ENCODE measurements at places on chromosomes 12 and 14. TPM values are rescaled to one million over a fixed set of nuclear protein-coding genes. Genes with fewer than 3 reads are reported as not detected.

The PRH2 gene
- not detected for total RNA-seq

The CACNA1C gene
- 8.3 TPM for total RNA-seq

DNA sequence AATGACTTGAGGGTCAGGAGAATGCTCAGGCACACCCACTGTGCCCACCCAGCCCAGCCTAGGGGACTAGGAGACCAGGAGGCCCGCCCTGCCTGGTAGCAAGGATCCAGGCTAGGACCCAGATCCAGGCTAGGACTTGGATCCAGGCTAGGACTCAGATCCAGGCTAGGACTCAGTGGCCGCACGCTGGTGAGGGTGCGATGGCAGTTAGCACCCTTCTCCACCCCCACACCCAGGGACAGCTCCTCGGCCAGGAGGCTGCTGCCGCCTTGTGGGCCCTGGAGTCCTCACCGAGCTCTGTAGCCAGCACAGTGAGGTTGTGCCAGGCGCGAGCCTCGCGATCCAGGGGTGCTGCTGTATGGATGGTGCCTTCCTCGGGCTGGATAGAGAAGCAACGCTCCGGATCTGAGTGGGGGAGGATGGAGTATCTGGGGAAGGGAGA is 5.1 kb downstream of the CDH24 start:
- no peak for DNase-seq
- no peak overlapping the region for H3K27ac ChIP-seq
- peaks cover 18% of the 10 kb centered on the region for H3K4me1 ChIP-seq
- H3K36me3 ChIP-seq, result peaks cover 5% of the 10 kb centered on the region
- no peak overlapping the region for H3K4me3 ChIP-seq

DNA sequence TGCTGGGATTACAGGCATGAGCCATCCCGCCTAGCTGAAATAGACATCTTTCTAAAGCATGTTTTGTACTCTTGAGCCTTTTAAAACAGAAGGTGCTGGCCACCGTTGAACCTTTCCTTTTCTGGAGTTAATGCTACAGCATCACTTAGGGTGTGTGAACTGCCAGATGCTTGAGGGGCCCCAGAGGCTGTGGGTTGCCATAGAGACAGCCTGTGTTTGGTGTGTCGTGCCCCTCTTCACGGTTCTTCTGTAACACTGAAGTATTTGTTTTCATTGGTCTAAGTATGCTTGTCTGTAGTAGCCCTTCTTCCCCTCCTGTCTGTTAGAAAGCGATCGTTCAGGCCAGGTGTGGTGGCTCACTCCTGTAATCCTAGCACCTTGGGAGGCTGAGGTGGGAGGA is 30.8 kb downstream of the PLEKHG3 start:
- no peak overlapping the region for H3K4me3 ChIP-seq
- H3K27ac ChIP-seq, result no peak overlapping the region
- no peaks in the 10 kb centered on the region for H3K27me3 ChIP-seq
- no peaks in the 10 kb centered on the region for H3K36me3 ChIP-seq

The TTC5 gene
- total RNA-seq, result 23.8 TPM

DNA sequence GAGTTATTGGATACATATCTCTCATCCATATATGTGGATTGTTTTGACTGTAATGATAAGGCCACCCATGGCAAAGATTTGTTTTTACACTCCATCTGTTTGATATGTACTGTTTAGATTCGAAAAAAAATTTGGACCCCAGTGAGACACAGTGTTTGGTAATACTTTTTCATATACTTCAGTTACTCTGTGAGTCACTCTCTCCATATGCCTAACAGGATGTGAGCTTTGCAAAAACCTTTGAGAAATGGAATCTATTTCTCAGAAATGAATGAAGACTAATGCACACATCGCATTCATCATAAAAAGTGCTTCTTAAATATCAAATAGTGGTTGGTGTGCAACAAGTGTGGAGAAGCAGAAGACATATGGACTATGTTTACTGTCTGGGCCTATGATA is 781.5 kb downstream of the SLC6A15 start:
- H3K27me3 ChIP-seq, result no peaks in the 10 kb centered on the region
- DNase-seq, result peak; percentile 48

DNA sequence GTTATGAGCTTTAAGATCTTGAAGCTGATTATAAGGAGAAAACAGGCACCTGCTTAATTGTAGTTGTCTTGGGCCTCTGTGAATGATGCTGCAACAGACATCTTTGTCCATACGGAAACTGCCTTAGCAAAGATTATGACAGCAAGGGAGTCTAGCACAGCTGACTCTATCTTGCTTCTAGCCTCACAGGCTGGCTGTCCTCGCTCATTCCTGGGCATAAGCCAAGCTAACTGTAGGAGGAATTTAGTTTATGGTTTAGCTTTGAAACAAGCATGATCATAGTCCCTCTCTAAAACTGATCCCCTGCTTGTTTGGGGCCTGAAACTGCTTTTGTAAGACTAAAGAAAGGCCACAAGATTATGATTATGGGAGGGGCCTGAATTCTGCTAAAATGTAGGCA is 74.3 kb upstream of the C14orf132 start:
- H3K36me3 ChIP-seq, result no peaks in the 10 kb centered on the region
- H3K27ac ChIP-seq, result no peak overlapping the region
- H3K27me3 ChIP-seq, result peaks cover 1% of the 10 kb centered on the region
- H3K4me3 ChIP-seq, result no peak overlapping the region
- H3K4me1 ChIP-seq, result no peaks in the 10 kb centered on the region

GRCh38 chr14:81550001-81550637 is 16.5 kb upstream of the SEL1L start:
- H3K36me3 ChIP-seq, result no peaks in the 10 kb centered on the region
- no peak for DNase-seq
- no peaks in the 10 kb centered on the region for H3K4me1 ChIP-seq

The KRT74 gene
- not detected for total RNA-seq

GRCh38 chr12:86741531-86741930 is 485.3 kb upstream of the MGAT4C start:
- no peaks in the 10 kb centered on the region for H3K36me3 ChIP-seq
- H3K27ac ChIP-seq, result no peak overlapping the region
- no peaks in the 10 kb centered on the region for H3K4me1 ChIP-seq
- H3K27me3 ChIP-seq, result peaks cover 4% of the 10 kb centered on the region

DNA sequence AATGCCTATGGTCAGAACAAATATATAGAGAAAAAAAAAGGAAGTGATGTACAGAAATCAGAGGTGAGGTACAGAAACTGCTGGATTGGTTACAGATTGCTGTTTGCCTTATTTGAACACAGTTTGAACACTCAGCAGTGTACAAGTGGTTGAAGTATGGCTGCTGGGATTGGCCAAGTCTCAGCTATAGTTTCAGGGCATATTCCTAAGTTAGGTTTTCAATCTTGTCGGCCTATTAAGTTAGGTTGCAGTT is 146.4 kb downstream of the LLPH start:
- peaks cover 6% of the 10 kb centered on the region for H3K4me1 ChIP-seq
- H3K27ac ChIP-seq, result no peak overlapping the region
- no peak for DNase-seq
- H3K36me3 ChIP-seq, result peaks cover 6% of the 10 kb centered on the region
- no peak overlapping the region for H3K4me3 ChIP-seq

DNA sequence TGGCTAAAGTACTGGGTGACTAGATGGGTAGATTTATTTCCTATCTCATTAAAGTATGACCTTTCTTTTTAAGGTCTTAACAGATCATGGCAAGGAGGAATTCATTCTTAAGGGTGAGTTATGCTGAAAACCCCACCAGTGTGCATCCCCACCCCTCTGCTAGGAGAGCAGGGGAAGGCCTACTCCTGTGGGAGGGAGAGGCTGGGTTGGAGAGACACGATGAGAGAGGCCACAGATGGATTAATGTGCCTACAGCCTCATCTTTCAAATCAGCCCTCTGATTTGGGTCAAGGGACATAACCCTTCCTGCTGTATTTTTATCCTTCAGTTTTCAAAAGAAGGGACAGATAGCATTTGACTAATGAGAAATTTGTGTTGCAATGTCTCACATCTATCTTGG is 185.5 kb downstream of the SSPN start:
- H3K36me3 ChIP-seq, result peaks cover 5% of the 10 kb centered on the region
- no peak for DNase-seq
- no peaks in the 10 kb centered on the region for H3K4me1 ChIP-seq
- H3K4me3 ChIP-seq, result no peak overlapping the region
- H3K27ac ChIP-seq, result no peak overlapping the region
- H3K27me3 ChIP-seq, result peaks cover 2% of the 10 kb centered on the region

The INHBE gene
- 0.34 TPM for total RNA-seq

DNA sequence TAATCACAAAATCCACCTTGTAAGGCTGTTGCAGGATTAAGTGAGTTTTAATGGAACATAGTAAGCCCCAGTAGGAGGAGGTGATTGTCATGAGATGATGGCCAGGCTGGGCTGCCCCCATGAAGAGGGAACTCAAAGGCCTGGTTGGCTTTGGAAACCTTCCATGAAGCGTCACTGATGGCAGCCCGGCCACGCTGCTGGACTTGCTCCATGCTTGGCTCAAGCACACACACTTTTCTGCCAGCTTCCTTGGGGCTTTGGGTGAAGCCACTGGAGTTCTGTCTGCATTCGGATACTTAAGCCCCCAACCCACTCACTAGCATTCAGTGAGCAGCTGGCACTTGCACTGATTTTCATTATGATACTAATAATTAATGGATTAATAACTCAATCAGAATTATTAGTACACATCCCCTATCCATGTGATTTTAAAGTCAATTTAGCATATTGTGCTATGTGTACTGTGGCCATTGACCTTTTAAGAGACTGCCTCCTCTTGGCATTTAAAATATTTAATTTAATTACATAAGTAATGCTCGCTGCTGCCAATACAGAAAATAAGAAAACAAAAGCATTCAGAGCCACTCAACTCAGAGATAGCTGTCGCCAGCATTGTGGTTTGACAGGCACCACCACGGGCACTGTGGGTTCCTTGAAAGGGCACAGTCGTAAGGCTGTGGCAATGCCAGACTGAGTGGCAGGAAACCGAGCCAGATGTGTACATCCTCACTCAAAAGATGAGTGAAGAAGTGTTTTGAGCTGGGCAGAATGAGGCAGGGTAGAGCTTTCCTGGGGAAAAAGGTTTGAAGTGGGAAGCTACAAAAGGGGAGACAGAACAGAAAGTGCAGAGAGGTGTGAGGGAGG is 15.9 kb downstream of the KRT85 start:
- H3K4me3 ChIP-seq, result no peak overlapping the region
- H3K27ac ChIP-seq, result no peak overlapping the region
- H3K36me3 ChIP-seq, result no peaks in the 10 kb centered on the region
- H3K27me3 ChIP-seq, result peaks cover 22% of the 10 kb centered on the region
- DNase-seq, result no peak

The AICDA gene
- not detected for total RNA-seq

The RFX4 gene
- total RNA-seq, result not detected

DNA sequence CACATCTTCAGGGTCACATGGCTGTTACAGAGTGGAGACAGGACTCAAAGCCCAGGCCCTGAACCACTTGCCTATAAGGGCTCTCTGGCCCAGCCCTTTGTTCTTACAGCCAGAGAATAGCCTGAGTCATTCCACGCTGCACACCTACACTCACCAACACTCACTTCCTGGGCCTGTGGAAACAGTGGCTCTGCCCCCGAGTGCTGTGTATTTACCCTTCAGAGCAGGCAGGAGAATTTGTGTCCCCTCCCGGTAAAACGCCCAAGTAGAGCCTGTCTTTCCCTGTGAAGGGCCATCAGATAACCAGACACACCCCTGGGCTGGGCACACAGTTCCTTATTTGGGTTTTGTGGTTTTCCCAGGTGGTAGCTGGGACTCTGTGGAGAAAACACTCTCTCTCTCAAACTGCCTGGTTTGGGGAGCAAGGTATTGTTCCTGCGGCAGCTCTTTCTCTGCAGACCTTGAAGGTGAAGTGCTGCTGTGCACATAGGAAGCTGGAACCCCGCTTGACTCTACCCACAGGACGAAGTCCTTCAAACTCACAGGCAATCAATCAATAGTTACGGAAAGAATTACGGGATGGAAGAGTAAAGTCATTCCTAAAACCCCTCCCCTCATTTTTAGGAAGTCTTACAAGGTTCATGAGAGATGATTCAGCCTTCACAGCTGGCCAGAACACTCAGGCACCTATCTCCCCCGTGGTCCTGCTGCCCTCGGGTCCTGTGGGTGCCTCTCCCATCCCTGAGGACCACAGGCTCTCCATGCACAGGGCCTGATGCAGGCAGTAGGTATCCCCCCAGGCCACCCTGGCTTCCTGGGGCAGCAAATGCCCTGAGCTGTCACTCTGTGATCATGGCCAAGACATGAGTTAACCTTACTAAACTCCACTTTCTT is 20.3 kb downstream of the FIGNL2 start:
- no peaks in the 10 kb centered on the region for H3K36me3 ChIP-seq
- no peak overlapping the region for H3K27ac ChIP-seq
- peaks cover 17% of the 10 kb centered on the region for H3K27me3 ChIP-seq
- peak; percentile 20 for DNase-seq
- no peak overlapping the region for H3K4me3 ChIP-seq

The AMDHD1 gene
- not detected for total RNA-seq

DNA sequence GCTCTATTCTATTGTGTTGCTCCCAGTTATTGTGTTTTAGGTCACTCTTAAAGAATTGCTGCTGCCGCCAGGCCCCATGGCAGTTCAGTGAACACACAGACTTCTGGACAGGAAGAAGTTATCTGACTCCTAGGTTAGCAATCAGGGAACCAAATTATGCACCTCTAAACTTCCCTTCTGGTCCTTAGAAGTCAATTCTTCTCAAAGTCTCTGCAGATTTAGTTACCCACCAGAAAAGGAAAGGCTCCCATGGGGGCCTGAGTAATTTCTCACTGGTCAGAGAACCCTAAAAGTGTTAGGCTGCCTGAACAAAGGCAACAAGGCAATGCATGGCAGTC is 10.0 kb downstream of the EMP1 start:
- no peak for DNase-seq
- H3K4me3 ChIP-seq, result peak overlapping the region; percentile 75
- H3K27ac ChIP-seq, result peak overlapping the region; percentile 98
- H3K4me1 ChIP-seq, result peaks cover 100% of the 10 kb centered on the region
